ENCODE measurements at places on chromosomes 1 and 21.

DNA sequence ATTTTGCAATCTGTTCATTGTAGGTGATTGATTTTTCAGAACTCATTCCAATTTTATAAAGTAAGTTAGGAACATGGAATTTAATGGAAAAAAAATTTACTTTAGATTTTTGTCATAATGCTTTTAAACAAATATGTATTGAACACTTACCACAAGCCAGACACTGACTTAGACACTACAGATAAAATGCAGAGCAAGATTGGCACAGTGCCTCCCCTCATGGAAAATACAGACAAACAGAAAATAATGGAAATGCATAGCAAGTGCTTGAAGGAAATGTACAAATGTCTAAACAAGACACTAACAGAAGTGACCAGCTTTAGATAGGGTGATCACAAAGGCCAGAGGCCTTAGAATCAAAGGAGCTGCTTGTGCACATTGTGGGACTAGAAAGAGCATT lies 260.5 kb upstream of the ADGRL2 start:
- DNase-seq, result no peak

GRCh38 chr1:89608319-89608983 lies 24.5 kb upstream of the LRRC8C start:
- DNase-seq, result no peak

GRCh38 chr1:109932679-109933078 lies 22.0 kb downstream of the CSF1 start:
- no peak for DNase-seq

GRCh38 chr21:38775733-38776132 lies 30.0 kb upstream of the ETS2 start:
- DNase-seq, result no peak

DNA sequence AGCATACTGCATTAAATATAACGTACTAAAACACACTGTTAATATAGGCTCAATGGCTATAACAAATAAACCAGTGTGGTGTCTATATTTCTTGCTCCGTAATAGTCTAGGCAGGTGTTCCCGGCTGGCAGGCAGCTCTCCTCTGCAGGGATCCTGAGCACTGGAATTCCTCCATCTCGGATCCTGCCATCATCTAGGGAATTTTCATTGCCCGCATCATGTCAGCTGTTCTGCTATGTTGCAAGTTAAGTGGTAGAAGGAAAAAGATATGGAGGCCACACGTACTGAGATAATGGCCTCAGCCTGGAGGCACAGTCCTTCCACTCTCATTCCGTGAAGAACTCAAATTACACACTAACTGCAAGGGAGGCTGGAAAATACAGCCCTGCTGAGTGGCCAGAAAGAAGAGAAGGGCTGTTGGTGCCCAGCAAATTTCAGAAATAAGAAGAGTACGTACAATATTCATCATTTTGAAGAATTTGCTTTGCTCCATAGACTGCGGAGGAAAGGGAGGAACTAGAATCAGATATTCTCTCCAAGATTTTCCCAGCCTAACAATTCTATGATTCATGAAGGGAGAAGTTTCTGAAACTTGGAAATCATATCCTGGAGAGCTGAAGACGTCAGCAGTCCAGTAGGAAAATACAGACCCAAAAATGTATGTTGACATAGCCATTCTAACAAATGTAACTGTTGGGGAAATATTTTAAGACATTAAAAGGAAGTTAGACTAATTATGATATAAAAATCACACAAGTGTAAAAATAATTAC lies 263.3 kb downstream of the MRPL39 start:
- no peak for DNase-seq

DNA sequence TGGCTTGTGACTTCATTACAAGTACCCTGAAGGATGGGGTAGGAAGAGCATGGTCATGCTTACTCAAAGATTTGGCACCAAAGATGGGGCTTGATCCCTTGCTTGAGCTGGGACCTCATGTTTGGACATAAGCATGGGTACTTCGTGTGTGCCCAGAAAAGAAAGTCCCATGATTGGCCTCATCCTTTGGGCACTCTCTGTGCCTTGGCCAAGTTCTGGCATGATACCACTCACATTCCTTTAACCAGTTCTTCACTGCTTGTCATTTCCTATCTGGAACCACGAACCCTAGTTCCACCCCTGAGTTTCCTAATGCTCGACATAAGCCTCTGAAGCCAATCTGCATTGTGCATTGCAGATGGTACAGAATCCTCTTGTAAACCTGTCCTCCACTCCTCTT lies 107.0 kb downstream of the NAV1 start:
- DNase-seq, result no peak

GRCh38 chr1:146020058-146021049 lies 1.2 kb downstream of the HJV start:
- DNase-seq, result no peak

DNA sequence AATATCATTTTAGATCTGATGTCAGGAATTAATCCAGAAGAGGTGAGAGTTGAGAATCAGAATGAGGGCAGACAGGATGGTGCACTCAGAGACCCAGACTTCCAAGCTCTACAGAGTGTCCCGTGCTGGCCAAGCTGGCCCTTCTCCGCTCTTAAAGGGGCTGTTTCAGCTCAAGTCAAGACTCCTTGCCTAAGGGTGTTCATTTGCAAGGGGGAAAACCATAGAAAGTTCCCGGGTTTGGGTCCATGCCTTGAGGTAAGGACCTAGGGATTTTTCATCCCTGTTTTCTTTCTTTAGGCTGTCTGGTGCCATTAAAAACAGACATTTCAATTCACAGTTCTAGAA lies 47.5 kb downstream of the EDN2 start:
- DNase-seq, result no peak

DNA sequence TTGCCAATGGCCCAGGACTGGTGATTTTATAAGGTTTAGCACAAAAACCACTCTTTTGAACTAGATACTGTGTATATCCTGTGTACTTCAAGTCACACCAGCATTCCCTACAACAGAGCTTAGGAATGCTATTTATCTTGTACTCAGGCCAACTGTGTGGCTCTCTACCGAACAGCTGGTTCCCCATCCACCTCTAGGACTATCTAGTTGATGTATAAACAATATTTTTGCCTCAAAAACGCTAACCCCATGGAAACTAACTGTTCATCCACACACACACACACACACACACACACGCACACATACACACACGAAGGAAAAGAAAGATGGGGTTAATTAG lies 28.7 kb upstream of the SLC45A3 start:
- no peak for DNase-seq

DNA sequence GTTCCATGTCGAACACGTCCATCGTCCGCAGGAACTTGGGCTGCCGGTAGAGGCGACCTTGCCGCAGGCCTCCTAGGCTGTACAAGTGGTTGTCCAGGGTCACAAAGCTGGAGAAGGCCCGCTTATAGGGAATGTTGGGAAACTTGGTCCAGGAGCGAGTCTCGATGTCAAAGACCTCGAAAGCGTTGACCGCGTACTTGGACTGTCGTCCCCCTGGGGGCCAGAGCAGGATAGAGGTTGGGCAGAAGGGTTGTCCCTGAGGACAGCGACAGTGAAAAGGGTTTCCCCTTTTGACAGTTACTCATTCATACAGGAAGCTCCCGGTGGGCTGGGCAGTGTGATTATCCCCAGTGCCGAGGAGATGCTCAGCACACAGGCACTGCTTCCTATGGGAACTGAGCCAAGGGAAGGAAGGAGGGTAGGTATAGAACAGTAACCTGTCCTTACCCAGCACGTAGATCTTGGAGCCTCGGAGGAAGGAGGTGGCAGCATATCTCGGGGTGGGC lies 17.5 kb downstream of the KLHDC8A start:
- no peak for DNase-seq

- DNase-seq, result no peak
These were observed 45.9 kb upstream of the COL6A2 start for GRCh38 chr21:46051821-46052675.

GRCh38 chr1:21385022-21385421 lies 54.9 kb upstream of the NBPF3 start:
- no peak for DNase-seq

DNA sequence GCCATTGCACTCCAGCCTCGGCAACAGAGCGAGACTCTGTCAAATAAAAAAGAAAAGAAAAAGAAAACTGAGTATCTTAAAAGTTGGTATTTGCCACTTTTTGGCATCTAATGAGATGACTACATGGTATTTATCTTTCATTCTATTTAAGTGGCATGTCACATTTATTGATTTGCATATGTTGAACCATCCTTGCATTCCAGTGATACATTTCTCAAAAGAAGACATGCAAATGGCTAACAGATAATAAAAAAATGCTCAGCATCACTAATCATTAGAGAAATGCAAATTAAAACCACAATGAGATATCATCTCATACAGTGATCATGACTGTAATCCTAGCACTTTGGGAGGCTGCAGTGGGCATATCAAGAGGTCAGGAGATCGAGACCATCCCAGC lies 28.1 kb downstream of the SFPQ start:
- DNase-seq, result no peak

- DNase-seq, result no peak
These were observed 1.6 kb downstream of the CD1B start for GRCh38 chr1:158329733-158330132.

DNA sequence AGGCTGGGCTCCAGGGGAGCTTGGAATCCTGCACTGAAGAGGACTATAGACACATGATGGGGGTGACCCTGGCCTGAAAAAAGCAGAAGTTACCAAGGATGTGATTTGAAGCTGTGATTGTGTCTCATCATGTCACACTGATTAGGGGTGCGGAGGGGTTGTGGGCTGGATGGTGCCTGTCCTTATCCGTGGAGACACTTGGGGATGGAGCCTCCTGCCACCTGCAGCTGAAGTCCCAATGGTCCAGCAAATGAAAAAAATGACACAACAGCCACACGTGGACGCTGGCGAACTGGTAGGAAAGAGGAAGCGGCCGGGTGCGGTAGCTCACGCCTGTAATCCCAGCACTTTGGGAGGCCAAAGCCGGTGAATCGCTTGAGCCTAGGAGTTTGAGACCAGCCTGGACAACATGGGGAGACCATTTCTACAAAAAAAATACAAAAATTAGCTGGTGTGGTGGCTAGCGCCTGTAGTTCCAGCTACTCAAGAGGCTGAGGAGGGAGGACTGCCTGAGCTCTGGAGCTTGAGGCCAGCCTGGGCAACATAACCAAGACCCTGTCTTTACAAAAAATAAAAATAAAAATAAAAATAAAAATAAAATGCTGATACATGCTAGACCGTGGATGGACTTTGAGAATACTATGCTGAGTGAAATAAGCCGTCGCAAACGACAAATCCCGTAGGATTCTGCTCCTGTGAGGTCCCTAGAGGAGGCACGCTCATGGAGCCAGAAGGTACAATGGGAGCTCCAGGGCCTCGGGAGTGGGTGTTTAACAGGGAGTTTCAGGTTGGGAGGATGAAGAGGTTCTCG lies 838 bp upstream of the IBA57 start:
- DNase-seq, result no peak

- DNase-seq, result no peak
These were observed 115.5 kb downstream of the ACBD6 start for GRCh38 chr1:180386745-180387367.

GRCh38 chr1:153546796-153547559 lies 1.4 kb upstream of the S100A4 start:
- DNase-seq, result no peak

DNA sequence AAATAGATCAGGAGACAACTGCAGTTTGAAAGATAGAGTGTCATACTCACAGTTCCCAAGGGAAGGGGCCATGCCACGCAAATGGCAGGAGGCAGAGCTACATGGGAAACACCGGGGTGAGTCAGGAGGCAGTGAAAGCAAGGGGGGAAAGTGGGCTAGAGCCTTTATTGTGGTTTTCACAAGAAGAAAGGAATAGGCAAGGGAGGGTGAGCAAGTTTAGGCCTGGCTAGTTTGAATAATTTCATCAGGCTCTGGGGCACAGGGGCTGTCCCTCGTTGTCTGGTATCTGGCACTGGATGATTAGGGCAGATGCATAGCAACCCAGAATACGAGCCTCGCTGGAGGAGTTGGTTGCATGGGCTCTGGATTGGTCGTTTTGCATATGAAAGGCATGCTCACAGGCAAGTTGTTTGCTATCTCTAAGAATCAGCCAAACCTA lies 17.0 kb upstream of the ITLN2 start:
- no peak for DNase-seq

GRCh38 chr1:180311011-180311730 lies 81.1 kb downstream of the LHX4 start:
- no peak for DNase-seq

DNA sequence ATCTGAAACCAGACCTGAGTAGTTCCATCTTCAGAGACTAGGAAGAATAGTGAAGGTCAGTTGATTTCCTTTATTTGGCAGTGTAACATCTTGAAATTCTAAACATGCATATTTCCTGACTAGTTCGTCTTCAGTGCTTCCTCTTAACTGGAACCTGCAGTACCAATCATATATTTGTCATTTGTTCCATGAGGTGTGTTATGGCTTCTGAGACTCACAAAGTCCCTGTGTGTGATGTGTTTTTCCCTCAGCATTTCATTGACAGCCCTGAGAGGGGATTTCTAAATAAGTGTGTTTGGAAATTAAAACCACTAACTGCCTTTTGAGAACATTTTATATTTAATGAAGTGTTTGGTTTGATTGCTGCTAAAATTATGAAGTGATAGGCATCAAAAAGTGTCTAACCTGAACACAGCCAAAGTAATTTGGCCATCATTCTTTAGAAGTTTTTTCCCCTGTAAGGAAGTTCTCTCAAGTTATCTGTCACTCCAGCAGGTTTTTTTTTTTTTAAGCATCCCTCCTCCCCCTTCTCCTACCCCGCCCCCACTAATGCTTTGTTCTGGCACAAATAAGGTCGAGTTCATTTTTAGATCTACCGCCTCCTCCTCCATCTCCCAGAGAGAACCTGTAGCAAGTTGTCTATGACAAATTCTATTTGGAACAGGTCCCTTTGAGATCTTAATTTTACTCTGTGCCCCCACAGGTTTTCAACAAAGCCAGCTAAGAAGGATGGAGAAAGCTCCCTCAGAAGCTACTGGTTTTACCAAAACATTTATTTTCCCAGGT lies 61.4 kb downstream of the TMEM200B start:
- DNase-seq, result no peak

DNA sequence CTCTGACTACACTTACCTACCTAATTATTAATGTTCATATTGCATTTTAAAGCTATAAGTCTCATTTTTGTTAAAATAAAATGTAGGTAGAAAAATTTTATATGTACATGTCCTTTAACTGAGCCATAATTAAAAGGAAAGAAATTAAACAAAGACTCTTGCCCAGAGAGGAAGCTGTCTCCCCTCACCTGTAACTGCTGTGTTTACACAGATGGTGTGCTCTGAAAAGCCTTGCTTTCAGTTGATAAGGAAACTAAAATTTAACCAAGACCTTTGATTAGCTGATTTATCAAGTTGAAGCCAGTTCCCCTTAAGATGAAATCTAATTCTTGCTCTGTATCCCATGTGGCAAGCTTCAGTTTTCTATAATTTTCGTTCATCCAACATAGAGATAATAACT lies 213.5 kb downstream of the LYPLAL1 start:
- DNase-seq, result no peak

- no peak for DNase-seq
These were observed 23.2 kb downstream of the TRPM2 start for GRCh38 chr21:44376606-44377005.

GRCh38 chr1:231062500-231063270 lies 22.6 kb upstream of the FAM89A start:
- no peak for DNase-seq

GRCh38 chr1:193697115-193697762 lies 510.8 kb upstream of the B3GALT2 start:
- no peak for DNase-seq

Measured in esophagus squamous epithelium (tissue), 5 donors.